ENCODE measurements at places on chromosomes 11 and 22. TPM values are rescaled to one million over a fixed set of nuclear protein-coding genes. Genes with fewer than 3 reads are reported as not detected.

Gene OR51B5
- total RNA-seq: not detected

Gene NLRP10
- total RNA-seq: not detected

GRCh38 chr11:3916962-3917361 lies 61.5 kb downstream of the STIM1 start:
- no peaks in the 10 kb centered on the region for H3K27me3 ChIP-seq
- H3K4me3 ChIP-seq: no peak overlapping the region
- peak overlapping the region; percentile 81 for H3K27ac ChIP-seq

DNA sequence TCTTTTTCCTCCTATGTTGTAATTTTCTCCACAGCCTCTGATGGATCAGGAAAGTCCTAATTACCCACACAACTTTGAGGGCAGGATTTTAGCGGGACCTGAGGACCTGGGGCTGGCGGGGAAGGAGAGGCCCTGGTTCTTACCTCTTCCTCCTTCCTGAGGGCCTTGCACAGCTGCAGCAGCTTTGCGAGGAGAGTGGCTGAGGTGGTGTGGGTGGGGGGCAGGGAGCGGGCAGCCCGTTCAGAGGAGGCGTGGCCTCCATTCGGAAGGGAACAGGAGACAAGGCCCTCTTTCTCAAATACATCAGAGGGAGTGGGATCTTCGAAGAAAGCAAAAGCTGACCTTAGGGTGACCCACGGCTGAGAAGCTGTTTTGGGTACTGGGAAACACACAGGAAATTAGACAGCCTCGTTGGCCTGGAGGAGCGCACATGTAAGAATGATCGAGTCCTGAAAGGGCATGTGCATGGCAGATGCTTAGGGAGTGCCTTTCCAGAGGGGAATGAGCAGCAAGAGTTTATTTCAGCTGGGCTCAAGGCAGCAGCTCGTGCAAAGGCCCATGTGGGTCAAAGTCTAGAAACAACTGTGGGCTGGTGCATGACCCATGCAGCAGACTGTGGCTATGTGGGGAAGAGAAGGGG lies 76.6 kb upstream of the NARS2 start:
- peaks cover 40% of the 10 kb centered on the region for H3K4me1 ChIP-seq
- peaks cover 7% of the 10 kb centered on the region for H3K27me3 ChIP-seq
- H3K36me3 ChIP-seq: no peaks in the 10 kb centered on the region
- no peak overlapping the region for H3K4me3 ChIP-seq

DNA sequence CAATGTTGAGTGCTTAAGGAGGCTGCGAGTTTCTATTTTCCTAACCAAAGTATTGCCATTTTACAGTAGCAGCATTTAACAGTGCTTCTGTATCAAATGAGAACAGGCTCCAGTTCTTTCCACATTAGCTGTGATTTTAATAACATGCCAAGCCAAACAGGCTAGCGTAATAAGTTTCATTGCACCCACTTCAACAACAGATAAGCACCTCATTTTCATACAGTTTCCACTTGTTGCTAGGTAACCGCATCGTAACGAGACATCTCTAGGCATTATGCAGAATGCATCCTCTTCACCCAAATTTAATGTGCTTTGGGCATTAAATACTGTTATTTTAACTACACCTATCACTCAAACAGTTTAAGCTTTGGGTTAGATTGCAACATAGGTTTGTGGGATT lies 79.0 kb downstream of the CADM1 start:
- no peaks in the 10 kb centered on the region for H3K27me3 ChIP-seq
- no peak overlapping the region for H3K27ac ChIP-seq
- no peaks in the 10 kb centered on the region for H3K36me3 ChIP-seq
- no peak for DNase-seq
- H3K4me1 ChIP-seq: no peaks in the 10 kb centered on the region
- no peak overlapping the region for H3K4me3 ChIP-seq

DNA sequence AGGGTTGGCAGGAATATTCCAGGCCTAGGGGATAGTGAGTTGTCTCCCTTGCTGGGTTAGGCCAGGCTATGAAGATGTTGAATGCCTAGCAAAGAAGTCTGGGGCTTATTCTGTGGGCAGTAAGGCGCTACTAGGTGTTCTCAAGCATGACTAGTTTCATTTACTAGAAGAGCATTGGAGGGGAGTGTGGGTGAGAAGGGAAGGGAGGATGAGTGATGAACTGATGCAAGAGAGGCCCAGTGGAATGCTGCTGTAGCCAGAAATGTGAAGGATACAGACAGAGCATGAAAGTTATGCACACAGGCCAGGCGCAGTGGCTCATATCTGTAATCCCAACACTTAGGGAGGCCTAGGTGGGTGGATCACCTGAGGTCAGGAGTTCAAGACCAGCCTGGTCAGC lies 33.5 kb downstream of the POU2F3 start:
- no peak for DNase-seq
- no peaks in the 10 kb centered on the region for H3K4me1 ChIP-seq
- no peak overlapping the region for H3K27ac ChIP-seq
- H3K4me3 ChIP-seq: no peak overlapping the region

- H3K36me3 ChIP-seq: peaks cover 48% of the 10 kb centered on the region
- H3K27ac ChIP-seq: peak overlapping the region; percentile 51
- H3K4me1 ChIP-seq: peaks cover 42% of the 10 kb centered on the region
- peak; percentile 25 for DNase-seq
Measured at GRCh38 chr11:32586576-32587190, 3.1 kb downstream of the EIF3M start.

- H3K27me3 ChIP-seq: no peaks in the 10 kb centered on the region
- H3K36me3 ChIP-seq: no peaks in the 10 kb centered on the region
- H3K27ac ChIP-seq: no peak overlapping the region
- DNase-seq: no peak
- H3K4me1 ChIP-seq: no peaks in the 10 kb centered on the region
Measured at GRCh38 chr22:44291674-44292360, 20.9 kb downstream of the SHISAL1 start.
